ENCODE measurements at places on chromosomes 2 and 18.

- DNase-seq: no peak
Observed at GRCh38 chr2:11657646-11658045, 12.3 kb downstream of the NTSR2 start.

DNA sequence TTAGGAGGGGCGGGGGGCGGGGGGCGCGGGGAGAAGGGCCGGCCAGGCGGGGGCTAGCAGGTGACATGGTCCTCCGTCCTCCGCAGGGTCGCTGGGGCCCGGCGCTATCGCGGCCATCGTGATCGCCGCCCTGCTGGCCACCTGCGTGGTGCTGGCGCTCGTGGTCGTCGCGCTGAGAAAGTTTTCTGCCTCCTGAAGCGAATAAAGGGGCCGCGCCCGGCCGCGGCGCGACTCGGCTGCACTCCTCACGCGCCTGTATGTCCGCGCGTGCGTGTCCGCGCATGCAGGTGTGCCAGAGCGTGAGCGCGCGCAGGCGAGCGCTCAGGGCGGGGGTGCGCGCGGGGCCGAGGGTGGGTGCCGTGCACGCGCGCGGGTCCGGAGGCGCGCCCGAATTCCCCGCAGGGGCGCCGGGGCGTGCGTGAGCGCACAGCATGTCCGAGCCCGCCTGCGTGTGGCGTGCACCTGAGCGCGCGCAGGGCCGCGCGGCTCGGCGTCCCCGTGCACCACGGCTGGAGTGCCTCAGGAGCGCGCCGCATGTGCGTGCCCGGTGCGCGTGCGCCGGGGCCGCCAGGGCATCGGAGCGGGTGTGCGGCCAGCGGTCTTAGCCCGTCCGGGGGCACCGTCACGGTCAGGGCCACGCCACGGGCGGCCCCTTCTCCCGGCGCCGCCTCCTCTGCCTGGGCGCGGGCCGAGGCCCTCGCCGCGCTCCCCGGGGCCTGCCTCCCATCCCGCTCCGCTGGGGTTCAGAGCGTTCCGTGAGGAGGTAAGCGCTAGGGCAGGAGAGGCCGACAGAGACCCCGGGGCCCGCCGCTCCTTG, 6.3 kb downstream of the SNORC start:
- peak; percentile 68 for DNase-seq

GRCh38 chr2:168574856-168575630, 119.0 kb downstream of the CERS6 start:
- DNase-seq: no peak

DNA sequence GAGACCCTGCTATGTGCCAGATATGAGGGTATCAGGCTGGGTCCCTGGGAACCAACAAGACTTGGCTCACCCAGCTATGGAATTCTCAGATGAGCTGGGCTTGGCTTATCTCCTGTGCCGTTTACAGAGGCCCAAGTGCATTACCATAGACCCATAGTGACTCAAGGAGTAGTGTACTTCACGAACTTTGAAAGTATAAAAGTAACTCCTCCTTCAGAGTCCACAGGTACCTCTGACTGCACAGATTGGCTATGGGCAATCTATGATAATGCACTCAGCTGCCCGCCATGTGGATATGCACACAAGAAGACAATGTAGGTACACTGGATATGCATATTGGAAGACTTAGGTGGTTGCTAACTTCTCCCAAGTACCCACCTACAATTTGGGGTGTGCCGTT, 78.4 kb downstream of the QPCT start:
- no peak for DNase-seq

- no peak for DNase-seq
Observed at GRCh38 chr18:23689616-23690504, 607 bp downstream of the LAMA3 start.

DNA sequence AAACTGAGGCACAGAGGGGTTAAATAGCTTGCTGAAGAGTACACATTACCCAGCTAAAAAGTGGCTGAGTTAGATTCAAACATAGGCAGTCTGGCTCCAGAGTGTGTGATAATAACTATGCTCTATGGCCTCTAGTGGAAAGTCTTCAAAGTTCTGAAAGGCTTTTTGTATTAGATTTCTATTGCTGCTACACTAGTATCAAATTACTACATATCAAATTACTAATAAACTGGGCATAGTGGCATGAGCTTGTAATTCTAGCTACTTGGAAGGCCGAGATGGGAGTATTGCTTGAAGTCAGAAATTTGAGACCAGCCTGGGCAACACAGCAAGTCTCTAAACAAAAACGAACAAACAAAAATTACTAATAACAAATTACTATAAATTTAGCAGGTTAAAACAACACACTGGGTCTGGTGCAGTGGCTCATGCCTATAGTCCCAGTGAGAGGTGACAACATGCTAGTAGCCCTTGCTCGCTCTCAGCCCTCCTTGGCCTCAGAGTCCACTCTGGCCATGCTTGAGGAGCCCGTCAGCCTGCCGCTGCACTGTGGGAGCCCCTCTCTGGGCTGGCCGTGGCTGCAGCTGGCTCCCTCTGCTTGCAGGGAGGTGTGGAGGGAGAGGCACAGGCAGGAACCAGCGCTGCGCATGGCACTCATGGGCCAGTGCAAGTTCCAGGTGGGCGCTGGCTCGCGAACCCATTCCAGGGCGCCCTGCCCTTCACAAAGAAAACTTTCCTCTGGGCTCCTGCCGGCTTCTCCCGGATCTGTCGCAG, 38.2 kb upstream of the TWSG1 start:
- DNase-seq: no peak

- no peak for DNase-seq
Observed at GRCh38 chr2:67065046-67065445, 332.1 kb upstream of the ETAA1 start.

GRCh38 chr2:143949121-143949848, 570.6 kb downstream of the ZEB2 start:
- no peak for DNase-seq

DNA sequence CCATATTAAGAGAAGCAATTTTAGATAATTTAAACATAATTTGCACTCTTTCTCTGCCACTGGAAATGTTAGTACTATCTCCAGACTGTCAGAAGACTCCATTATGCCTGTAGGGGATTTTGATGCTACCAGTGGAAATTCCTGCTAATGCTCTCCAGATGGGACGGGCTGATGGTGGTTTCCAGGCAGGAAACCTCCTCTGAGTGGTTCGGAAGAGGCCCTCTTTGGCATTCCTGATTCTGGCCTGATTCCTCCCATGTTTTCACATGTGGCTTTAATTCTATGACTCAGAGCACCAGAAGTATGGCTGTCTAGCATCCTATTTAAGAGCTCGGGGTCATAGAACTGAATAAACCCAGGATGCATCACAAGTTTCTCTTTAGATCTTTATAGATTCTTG, 70.9 kb upstream of the ST6GAL2 start:
- DNase-seq: no peak

DNA sequence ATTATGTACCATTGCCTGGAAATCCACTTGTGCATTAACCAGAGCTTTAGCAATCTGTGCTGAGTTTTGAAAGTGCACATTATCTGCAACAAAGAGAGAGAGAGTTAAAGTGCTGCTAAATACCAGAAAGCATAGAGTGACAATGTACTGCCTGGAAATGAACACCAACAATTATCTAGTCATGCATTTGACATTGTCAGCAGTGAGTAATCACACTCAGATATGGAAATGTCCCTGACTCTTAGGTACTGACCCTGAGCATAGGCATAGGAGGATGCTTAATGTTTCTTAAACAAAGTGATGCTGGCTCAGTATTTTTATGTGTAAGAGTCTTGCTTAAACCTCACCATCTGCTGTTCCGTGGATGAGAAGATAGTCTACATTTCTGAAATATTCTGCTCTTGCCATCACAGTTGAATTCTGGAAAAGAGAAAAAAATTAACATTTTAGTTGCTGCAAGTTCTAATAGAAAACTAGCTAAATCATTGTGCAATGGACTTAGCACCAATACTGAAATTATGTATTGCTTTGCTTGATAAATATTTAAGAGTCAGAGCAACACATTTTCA, 20.8 kb upstream of the GCG start:
- no peak for DNase-seq

- no peak for DNase-seq
Observed at GRCh38 chr2:239464166-239465016, 63.6 kb upstream of the HDAC4 start.

DNA sequence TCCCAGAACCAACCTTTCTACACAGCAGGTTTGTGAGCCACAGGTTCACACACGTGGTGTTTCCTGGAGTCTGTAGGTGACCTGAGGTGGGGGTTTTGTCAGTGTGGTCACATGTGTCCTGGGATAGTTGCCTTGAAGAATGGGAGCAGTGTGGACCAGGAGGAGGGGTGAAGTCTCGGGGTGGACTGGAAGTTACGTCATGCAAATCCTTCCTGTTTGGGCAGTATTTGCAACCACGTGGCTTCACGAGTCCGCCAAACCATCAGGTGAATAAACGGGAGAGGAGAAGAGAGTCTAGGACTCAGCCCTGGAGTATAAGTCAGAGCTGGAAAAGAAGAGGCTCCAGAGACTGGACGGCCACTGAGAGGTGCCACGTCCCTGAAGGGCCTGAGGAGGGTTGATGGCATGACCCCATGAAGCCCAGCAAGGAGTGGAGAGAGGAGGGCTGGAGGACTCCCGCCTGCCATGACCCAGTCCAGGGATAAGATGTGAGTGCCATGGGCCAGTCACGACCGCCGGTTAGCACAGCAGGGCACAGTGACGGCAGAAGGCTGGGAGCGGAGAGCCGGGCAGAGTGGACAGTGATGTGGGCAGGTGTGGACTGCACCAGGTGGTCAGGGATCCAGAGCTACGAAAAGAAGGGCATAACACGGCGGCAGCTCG, 16.5 kb downstream of the LPIN1 start:
- DNase-seq: no peak
